ENCODE measurements at places on chromosomes 11 and 22.

DNA sequence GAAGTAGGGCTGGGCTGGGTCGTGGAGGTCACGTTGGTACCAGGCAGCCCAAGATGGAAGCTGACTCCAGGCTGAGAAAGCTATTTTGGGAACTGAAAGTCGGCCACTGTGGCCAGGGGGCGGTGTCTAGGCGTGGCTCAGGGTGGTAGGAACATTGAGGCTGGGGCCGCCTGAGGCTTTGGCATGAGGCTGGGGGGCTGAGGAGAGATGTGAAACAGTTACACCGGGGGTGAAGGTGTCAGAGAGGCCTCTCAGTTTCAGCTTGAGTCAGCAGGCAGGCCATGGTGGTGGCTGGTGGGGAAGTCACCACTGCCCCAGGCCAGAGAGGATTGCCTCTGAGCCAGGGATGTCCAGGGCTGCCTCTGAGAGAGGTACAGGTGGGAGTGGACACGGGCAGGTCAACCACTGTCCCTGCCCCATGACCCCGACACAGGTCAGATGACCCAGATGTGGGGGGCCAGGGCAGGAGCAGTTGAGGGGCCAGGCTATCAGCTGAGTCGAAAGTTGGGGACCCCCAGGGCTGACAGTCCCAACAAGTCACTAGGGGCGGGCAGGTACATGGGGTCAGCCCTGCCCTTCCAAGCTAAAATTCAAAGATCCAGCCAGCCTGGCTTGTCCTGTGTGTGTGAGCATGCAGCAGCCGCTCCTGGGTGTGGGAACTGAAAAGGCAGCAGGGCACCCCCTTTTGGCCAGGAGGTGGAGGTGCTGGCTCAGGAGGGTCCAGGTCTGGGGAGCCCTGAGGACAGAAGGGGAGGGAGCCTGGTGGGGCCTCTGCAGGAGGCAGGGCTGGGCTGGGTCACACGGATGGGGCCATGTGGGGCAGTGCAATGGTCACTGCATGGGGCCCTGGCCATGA lies 7.2 kb downstream of the KCNK7 start:
- peak; percentile 74 for DNase-seq

DNA sequence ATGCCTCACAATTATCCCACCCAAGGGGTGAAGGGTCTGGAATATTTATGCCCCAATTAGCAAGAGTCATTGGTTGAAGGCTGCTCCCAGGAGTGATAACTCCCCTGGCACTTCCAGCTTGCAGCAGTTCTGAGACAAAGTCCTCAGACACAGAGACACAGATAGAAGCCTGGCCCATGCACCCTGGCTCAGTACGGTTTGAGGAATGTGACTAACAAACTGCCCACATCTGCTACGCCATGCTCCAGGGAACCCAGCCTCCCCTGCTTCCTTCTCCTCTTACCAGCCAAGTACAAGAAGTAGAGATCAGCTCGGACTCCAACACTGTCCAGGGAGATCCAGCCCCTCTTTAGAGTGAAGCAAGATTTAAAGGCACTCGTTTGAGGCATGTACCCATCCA lies 48.5 kb upstream of the BMAL1 start:
- DNase-seq = no peak

- DNase-seq = no peak
Measured at GRCh38 chr11:40401132-40401853, 1058.2 kb downstream of the LRRC4C start.

DNA sequence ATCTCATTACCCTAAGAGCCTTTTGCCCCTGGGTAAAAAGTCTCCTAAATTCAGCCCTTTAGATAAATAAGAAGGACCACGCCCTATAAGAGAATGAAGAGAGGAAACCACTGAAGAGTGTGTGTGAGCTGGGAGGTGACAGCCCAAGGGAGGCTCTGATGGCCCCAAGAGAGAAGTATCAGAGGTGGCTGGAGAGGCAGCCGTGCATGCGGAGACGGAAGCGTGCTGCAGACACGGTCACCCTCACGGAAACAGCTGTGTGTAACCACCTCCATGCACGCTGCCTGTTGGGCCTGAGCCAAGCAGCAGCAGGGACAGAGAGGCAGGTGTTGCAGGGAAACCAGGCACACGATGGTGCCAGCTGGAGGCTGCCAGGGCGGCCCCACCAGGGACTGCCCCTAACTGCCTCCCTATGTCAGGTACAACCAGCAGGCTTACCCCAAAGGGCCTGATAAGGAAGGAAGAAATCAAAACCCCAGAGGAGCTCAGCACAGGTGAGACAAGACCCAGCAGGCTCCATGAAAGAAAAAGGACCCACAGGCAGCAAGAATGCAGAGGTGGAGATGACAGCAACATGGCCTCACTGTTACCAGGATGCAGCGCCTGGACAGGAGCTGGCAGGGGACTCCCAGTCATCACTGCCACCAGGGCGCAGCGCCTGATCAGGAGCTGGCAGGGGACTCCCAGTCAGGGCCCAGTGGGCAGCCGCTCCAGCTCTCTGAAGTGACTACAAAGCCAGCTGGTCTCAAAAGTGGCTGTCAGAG lies 7.8 kb downstream of the LARGE2 start:
- peak; percentile 16 for DNase-seq

DNA sequence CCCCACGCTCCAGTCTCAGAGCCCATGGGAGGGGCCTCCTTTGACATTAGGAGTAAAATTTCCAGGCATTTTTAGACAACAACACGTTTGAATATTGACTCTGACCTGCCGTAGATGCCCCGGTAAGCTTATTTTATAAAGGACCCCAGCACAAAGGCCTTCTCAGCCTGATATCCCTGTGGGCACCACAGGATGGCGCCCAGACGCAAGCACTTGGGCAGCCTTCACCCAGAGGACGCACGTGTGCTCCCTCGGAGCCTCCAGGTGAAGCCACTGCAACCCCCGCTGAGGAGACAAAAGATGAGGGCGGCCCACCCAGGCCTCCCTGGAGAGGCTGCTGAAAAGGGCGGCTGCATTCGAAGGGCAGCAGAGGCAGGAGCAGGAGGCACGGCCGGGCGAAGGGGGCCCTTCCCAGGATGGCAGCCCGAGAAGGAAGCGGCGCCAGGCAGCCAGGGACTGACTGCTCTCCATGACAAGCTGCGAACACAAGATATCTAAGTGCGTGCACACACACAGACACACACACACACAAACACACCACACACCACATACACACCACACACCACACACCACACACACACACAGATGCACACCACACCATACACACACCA lies 15.2 kb upstream of the TH start:
- peak; percentile 65 for DNase-seq

- DNase-seq = no peak
Measured at GRCh38 chr11:17596310-17596669, 49.2 kb downstream of the OTOG start.

DNA sequence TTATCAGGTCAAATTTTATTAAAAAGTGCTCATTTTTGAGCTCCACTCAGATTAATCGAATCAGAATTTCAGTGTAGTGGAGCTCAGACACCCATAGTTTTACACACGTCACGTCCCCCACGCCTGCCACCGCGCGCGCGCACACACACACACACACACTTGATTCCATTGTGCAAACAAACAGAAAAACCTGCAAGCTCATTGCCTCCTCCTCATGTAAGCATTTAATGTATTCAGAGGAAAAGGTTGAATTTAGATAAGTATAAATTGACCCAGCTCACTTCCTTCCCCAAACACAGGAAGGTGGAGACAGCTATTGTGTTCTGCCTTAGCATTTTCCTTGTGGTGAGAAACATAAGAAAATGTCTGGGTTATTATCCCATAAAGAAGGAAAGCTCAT lies 336.7 kb downstream of the LUZP2 start:
- DNase-seq = no peak

DNA sequence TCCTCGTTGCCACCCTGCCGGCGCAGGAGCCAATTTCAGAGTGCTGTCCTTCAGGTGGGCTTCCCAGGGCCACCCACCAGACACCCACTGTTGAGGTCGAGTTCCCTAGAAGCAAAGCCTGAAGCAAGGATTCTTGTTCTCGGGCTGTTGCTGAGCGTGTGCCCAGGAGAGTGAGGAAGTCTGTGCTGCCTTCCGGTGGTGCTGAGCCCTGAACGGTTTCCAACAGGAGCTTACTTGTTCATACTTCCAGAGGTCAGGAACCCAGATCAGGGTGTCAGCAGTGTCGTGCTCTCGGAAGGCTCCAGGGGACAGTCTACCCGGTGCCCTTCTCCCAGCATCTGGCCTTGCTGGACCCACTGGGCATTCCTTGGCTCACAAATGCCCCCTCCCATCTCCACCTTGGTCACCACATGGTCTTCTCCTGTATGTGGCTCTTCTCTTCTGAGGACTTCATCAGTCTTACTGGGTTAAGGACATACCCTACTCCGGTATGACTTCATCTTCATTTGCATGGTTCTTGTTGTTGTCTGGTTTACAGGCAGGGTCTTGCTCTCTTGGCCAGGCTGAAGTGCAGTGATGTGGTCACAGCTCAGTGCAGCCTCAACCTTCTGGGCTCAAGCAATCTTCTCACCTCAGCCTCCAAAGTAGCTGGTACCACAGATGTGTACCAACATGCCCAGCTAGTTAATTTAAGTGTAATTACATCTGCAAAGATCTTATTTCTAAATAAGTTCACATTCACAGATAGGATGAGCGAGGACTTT lies 11.2 kb downstream of the SLC25A1 start:
- no peak for DNase-seq

DNA sequence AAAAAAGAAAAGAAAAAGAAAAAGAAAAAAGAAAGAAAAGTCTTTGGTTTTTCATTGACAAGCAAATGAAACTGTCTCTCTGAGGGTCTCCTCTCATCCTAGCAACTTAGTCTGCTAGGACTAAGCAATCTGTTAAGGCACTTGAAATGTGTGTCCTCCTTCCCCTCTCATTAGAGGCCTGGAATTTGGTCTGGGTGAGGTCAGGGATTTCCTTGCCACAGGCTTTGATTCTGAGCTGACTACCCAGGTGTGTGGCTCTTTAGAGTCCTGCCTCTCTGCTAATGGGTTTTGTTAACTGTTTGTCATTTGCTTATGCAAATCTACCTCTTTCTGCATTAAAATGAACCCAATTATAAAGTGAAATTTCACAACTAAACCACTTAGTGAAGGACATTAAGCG lies 18.3 kb upstream of the PKNOX2 start:
- DNase-seq = no peak

GRCh38 chr11:66920978-66921784 lies 37.0 kb downstream of the PC start:
- no peak for DNase-seq

GRCh38 chr11:113664069-113664980 lies 41.8 kb downstream of the TMPRSS5 start:
- DNase-seq = no peak

DNA sequence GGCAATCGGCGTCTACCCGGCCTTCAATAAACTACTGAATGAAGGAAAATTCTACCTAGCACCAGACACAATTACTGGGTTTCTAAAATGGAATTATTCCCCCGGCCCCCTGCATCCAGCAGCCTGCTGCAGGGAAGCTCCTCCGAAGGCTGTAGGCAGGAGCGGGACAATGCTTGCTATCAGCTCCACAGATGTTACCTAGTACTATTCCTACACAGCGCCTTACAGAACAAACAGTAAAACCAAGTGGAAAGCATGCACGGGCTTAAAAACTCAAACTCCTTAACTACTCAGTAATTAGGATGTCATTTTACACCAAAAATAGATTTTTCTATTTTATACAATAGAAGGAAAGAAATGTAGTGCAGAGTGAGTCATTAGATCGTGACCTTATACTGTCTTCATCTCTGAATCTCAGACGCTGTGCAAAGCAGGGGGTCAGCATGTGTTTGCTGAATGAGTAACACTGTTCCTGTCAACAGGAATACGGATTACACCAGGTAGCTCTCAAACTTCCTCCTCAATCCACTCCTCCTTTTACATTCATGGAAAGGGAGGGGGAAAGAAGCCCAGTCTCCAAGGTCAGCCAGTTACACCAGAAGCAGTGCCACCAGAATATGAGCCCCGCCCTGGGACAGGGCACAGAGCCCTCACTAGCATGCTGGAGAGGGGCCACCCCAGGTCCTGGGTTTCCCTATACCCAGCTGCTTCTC lies 74.9 kb downstream of the PACSIN2 start:
- no peak for DNase-seq

DNA sequence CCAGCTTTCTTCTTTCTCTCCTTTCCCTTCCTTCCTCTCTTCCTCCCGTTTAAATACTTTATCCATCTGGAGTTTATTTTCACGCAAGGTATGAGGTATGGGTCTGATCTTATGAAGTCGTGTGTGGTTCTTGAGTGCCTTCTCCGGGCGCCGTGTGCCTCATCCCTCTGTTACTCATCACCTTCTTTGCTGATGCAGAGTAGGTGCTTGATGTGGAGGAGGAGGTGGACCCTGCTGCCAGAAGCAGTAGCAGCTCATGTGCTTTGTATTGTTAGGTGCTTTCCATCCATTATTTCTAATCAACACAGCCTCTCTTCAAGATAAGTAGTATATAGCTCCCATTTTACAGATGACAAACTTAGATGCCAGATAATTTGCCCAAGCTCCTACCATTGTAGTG lies 47.0 kb downstream of the TNRC6B start:
- DNase-seq = peak; percentile 67

DNA sequence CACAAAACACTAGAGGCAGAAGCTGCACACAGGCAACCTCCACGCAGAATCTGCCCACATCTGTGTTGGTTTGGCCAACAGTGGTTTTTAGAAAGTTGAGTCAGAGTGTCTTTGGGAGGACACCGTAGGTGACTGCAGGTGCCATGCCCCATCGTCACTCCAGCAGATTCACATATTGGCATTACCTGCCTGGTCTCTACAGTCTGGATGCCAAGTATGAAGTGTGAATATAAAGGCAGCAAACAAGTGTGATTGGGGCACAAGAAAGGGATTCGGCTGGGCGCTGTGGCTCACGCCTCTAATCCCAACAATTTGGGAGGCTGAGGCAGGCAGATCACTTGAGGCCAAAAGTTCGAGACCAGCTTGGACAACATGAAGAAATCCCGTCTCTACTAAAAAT lies 11.0 kb upstream of the FXYD2 start:
- DNase-seq = no peak

- no peak for DNase-seq
Measured at GRCh38 chr11:131763193-131763890, 392.9 kb downstream of the NTM start.

GRCh38 chr22:35563211-35563610 lies 22.6 kb downstream of the RASD2 start:
- DNase-seq = no peak

- no peak for DNase-seq
Measured at GRCh38 chr11:123196060-123196714, 1.1 kb upstream of the CLMP start.

- no peak for DNase-seq
Measured at GRCh38 chr11:9211322-9211721, 53.8 kb downstream of the DENND5A start.

DNA sequence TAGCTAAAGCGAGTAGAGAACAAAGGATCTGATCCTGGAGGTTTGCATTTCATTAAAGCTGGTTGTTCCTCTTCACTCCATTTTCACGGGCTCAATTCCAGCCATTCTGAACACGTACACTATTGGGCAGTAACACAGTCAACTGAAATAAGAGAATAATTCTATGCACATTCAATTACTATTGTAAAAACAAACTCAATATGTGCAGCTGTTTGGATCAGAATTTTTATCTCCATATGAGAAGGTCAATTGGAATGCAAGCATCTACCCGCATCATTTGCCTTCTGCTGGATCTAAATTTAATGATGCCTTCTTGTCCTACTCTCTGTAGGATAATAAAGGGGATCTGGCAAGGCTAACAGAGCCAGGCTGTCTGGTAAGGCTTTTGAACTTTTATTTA lies 562.8 kb upstream of the CCDC179 start:
- DNase-seq = no peak

Measured in activated naive CD4-positive, alpha-beta T cell treated with anti-CD3 and anti-CD28 coated beads, Interleukin-2, amount 50 U/mL, for 16 hours (primary cell).